Suprapubic skin (tissue), 4 donors: ENCODE measurements at places on chromosomes 1 and 21. TPM values are rescaled to one million over a fixed set of nuclear protein-coding genes. Genes with fewer than 3 reads are reported as not detected.

The IFT25 gene
- total RNA-seq: 15.3 TPM

GRCh38 chr1:219529116-219529515, 83.8 kb downstream of the ZC3H11B start:
- no peak overlapping the region for H3K27ac ChIP-seq
- peaks cover 4% of the 10 kb centered on the region for H3K4me1 ChIP-seq
- no peaks in the 10 kb centered on the region for H3K27me3 ChIP-seq
- no peak overlapping the region for H3K4me3 ChIP-seq

GRCh38 chr1:224554620-224555259, 61.4 kb upstream of the CNIH3 start:
- no peaks in the 10 kb centered on the region for H3K4me1 ChIP-seq
- no peaks in the 10 kb centered on the region for H3K36me3 ChIP-seq
- no peak overlapping the region for H3K27ac ChIP-seq

DNA sequence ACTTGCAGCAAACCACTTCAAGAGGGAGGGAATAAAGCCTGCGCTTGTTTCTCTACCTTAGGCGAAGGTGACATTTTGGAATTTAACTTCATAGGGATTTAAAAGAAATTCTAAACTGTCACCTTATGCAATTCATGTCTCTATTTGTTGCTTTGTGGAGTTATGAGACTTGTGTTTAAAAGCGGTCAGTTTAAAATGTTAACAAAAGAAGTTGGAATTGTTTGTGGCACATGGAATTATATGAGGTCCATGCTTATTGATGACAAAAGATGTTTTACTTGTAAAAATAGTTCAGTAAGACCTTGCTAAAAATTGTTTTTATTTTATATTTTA, 15.8 kb downstream of the NR5A2 start:
- peaks cover 83% of the 10 kb centered on the region for H3K27me3 ChIP-seq
- peak overlapping the region; percentile 52 for H3K4me3 ChIP-seq
- no peak overlapping the region for H3K27ac ChIP-seq
- no peak for DNase-seq
- no peaks in the 10 kb centered on the region for H3K36me3 ChIP-seq
- H3K4me1 ChIP-seq: peaks cover 44% of the 10 kb centered on the region

DNA sequence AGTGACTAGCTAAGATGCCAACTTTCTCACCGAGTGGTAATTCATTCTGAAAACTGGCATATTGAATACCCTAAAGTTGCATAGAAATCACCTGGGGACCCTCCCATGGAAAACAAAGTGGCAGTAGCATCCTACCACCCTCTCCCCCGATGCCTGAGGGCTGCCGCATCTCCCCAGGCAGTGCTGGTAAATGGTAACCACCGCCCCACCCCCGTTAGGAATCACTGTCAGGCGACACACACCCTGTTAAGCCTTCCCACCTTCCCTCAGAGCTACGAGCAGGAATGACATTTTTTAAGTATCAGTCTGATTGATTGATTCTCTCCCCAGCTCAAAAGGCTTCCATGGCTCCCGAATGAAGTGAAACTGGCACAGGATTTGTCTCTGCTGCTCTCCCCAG, 28.3 kb downstream of the TMPRSS2 start:
- no peaks in the 10 kb centered on the region for H3K36me3 ChIP-seq
- H3K27me3 ChIP-seq: peaks cover 14% of the 10 kb centered on the region
- H3K27ac ChIP-seq: peak overlapping the region; percentile 28

DNA sequence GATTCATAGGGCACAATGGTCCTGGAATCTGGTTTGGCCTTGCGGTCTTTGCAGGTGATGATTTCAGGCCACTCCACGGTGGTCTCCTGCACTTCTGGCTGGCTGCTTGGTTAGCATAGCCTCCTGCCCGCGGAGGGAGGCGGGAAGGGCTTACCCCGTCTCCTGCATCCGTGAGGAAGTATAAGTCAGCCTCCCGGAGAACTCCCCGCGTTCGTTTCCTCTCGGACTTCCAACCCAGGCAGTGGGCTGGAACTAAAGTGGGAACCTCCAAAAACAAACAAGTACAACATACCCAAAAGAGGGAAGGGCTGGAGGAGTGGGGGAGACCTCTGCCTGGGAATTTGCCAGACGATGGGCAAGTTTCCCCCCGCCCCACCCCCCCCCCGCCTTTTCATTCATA, 939 bp upstream of the CCN1 start:
- peak overlapping the region; percentile 96 for H3K27ac ChIP-seq
- H3K27me3 ChIP-seq: peaks cover 7% of the 10 kb centered on the region
- peaks cover 52% of the 10 kb centered on the region for H3K4me1 ChIP-seq
